Heart right ventricle (tissue), 16 donors: ENCODE measurements at places on chromosomes 2 and 18.

GRCh38 chr2:15763822-15764682, 172.4 kb downstream of the DDX1 start:
- no peak for DNase-seq
- no peaks in the 10 kb centered on the region for H3K36me3 ChIP-seq
- H3K27ac ChIP-seq, result no peak overlapping the region

DNA sequence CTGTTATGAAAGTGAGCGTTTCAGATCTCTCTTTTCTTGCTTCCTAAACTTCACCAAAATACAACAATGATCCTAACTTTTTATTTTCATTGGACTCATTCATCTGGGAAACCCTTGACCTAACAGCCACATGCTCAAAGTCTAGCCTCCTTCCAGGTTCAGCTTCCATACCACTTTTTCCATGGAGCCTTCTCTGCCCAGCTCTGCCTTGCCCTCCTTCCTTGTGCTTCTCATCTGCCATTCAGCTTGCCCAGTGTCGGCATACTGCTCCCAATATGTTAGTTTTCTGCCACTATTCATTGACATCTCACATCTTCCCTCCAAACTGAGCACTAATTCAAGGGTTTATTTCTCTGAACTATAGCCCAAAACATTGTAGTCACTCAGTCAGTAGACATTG, 214.7 kb downstream of the RAD51AP2 start:
- H3K4me3 ChIP-seq, result no peak overlapping the region
- no peaks in the 10 kb centered on the region for H3K27me3 ChIP-seq
- no peaks in the 10 kb centered on the region for H3K4me1 ChIP-seq
- no peak overlapping the region for H3K27ac ChIP-seq
- no peaks in the 10 kb centered on the region for H3K36me3 ChIP-seq

DNA sequence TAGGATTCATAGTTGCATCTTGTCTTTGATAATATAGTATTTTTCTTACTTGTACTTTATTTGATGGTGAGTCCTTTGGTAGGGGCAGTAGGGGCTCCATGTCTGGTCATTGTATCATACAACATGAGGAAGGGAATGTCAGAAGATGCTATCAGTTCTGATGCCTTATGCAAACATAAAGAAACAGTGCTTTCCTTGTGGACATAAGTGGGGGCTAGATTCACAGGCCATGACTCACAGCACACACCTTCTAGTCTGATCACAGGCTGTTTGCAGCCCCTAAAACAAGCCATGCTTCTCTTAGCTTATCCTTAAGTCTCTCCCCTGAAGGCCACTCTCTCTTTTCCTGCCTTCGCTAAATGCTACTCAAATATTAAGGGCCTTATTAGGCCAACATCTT, 10.7 kb upstream of the SLC14A1 start:
- H3K36me3 ChIP-seq, result no peaks in the 10 kb centered on the region
- H3K4me1 ChIP-seq, result no peaks in the 10 kb centered on the region
- H3K27me3 ChIP-seq, result no peaks in the 10 kb centered on the region
- H3K27ac ChIP-seq, result no peak overlapping the region
- no peak overlapping the region for H3K4me3 ChIP-seq

DNA sequence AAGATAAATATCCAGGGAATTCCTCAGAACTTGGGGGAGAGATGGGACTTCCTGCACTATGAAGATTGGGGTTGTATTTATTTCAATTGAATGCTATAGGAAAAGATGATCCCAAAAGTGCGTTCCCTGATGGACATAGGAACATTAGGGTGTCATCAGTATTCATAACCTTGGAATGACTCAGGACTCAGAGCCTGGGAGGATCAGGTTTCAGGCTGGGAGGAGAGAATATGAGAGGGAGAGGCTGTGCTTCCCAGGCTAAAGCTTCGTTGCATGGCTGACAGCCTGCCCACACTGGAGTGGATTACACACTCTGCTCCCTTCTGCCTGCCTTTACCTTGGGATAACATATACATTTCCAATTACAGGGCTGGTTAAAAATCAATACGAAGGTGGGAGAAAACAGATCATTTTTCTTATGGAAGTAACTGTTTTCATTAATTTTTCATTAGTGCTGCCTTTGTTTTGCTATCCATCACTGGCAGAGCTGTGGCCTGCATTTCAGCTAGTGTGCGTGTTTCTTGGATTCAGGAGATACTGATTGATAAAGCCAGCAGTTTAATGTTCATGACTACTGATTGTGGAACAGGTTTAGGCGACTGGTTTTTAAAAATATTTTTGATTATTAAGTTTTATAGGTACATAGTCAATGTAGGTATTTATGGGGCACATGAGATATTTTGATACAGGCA, 118.7 kb downstream of the KCTD1 start:
- H3K4me1 ChIP-seq, result no peaks in the 10 kb centered on the region
- no peak overlapping the region for H3K4me3 ChIP-seq
- H3K27me3 ChIP-seq, result no peaks in the 10 kb centered on the region
- no peak for DNase-seq
- no peaks in the 10 kb centered on the region for H3K36me3 ChIP-seq

- H3K36me3 ChIP-seq, result no peaks in the 10 kb centered on the region
- H3K4me1 ChIP-seq, result no peaks in the 10 kb centered on the region
- H3K4me3 ChIP-seq, result no peak overlapping the region
- no peak overlapping the region for H3K27ac ChIP-seq
- DNase-seq, result no peak
- H3K27me3 ChIP-seq, result peaks cover 4% of the 10 kb centered on the region
These were observed 239.5 kb upstream of the SALL3 start for GRCh38 chr18:78739882-78740677.

DNA sequence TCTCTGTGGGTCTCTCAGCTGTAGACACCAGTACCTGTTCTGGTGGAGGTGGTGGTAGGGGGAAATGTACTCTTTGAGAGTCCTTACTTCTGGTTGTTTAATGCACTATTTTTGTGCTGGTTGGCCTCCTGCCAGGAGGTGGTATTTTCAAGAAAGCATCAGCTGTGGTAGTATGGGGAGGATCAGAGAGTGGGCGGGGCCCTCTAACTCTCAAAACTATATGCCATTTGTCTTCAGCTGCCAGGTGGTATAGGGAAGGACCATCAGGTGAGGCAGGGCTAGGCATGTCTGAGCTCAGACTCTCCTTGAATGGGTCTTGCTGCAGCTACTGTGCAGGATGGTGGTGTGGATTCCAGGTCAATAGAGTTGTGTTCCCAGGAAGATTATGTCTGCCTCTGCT, 1100.8 kb downstream of the CNTNAP5 start:
- H3K4me1 ChIP-seq, result no peaks in the 10 kb centered on the region
- no peaks in the 10 kb centered on the region for H3K27me3 ChIP-seq
- H3K27ac ChIP-seq, result no peak overlapping the region
- no peak overlapping the region for H3K4me3 ChIP-seq
- DNase-seq, result no peak

DNA sequence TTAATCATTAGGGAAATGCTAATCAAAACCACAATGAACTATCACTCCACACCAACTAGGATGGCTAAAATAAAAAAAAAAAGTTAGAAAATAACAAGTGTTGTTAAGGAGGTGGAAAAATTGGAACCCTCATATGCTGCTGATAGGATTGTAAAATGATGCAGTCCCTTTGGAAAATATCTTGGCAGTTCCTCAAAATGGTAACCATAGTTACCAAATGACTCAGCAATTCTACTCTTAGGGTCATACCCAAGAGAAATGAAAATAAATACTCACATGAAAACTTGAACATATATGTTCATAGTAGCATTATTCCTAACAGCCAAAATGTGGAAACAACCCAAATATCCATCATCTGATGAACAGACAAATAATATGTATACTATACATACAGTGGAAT, 15.7 kb upstream of the ACVR2A start:
- H3K27ac ChIP-seq, result no peak overlapping the region
- no peaks in the 10 kb centered on the region for H3K27me3 ChIP-seq
- no peaks in the 10 kb centered on the region for H3K4me1 ChIP-seq
- no peaks in the 10 kb centered on the region for H3K36me3 ChIP-seq
